ENCODE measurements at places on chromosomes 7 and 10.
A peak's percentile ranks its signal among the peaks of the same experiment; 100 is the strongest.

DNA sequence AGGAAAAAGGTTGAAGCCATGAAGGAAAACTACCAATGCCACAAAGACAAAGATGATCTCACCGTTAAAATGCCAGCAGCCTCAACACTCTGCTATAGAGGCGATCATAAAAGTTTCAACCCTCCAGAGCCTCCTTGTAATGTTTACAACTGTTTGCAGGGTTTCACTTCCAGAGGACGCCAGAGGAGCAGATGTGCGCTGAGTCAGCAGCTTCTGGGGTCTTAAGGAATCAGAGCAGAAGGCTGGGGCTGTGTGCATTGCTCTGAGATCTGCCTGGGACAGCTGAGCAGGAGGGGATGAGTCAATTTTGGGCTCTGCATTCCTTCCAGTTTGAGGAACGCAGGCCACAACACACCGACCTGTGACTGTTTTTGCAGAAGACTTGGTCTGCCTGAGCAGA lies 98.3 kb downstream of the TMEM130 start:
- DNase-seq = no peak

GRCh38 chr10:70293169-70293843 lies 9.5 kb upstream of the NPFFR1 start:
- no peak for DNase-seq

GRCh38 chr10:124641282-124642087 lies 102.7 kb downstream of the FAM53B start:
- peak; percentile 64 for DNase-seq

DNA sequence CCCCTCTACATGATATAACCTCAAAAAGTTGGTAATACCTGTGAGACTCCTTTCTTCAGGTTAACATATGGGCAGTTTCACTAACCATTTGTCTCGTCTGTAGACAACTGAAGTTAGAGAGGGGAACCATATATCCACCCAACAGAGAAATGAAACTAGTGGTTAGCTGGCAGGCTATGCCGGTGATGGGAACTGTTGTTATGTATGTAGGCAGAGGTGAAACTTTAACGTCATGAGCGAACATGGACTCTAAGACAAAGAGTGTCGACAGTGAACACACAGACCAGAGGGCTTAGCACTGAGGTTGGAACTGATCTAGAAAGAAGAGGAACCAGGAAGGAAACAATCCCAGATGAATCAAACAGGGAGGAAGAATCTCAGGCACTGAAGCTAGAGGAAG lies 112.4 kb downstream of the ELMO1 start:
- DNase-seq = peak; percentile 53

DNA sequence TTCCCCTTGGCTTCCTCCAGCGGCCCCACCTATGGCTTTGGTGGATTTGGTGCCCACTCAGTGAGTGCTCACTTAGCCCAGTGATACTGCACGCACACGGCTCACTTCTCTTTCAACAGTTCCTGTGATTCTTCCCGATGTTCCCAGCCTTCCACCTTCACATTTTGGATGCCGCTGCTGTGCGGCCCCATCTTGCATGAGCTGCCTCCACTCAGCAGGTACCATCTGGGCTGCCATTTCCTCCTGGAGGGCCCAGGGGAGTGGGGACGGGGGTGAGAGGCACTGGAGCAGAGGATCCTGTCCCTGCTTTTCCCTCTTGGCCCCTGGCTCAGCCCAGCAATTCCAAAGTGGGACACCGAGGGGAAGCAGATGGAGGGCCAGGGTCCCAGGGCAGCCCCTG lies 323.3 kb upstream of the ZNF32 start:
- no peak for DNase-seq

GRCh38 chr7:156222151-156222550 lies 409.9 kb upstream of the SHH start:
- no peak for DNase-seq

- no peak for DNase-seq
These were observed 38.1 kb downstream of the MICALL2 start for GRCh38 chr7:1421020-1421790.

DNA sequence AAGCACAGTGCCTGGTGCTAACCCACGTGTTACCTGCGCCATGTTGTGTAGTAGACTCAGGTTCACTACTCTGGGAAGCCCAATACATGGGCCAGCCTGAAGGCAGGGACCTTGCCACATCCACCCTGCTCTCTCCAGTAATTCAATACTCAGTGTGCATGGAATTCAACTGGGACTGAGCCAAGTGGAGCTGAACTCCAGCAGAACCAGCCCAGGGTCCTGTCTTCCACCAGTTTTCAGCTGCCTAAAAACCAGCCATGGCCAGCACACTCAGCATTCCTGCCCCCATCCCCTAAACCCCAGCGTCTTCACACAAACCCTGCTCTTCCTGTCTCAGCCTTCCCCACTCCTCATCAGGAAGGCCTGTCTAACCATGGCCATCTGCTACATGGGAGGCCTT lies 15.4 kb downstream of the FGF8 start:
- no peak for DNase-seq

GRCh38 chr10:82883603-82884002 lies 1008.6 kb downstream of the NRG3 start:
- DNase-seq = no peak
